Right hindlimb (tissue), 1 donor: ENCODE measurements at places on chromosomes 13 and 19.

GRCh38 chr19:35299523-35300338 is 7.8 kb downstream of the MAG start:
- no peak for DNase-seq

DNA sequence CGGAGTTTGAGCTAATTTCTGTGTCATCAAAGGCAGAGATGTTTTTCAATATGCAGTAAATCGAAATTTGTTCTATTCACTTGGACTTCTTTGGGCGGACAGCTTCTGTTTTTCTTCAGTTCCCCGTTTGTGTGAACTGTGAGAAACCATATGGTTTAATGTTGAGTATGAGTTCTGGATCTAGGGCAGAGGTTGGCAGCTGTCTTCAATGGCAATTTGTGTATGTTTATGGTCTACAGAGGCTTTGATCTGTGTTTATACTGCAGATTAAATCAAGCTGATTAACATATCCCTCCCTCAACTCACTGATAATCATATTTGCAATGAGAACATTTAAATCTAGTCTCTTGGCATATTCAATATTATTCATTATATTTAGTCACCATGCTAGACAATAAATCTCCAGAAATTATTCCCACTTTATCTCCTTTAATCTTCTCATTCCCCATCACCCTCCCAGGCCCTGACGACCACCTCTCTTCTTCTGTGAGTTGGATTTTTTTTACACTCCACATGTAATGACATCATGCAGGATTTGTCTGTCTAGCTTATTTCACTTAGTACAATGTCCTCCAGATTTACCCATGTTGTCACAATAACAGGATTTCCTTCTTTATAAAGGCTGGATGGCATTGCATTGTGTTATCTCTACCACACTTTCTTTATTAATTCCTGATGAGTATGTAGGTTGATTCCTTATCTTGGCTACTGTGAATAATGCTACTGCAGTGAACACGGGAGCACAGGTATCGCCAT is 9.0 kb downstream of the ZNF331 start:
- DNase-seq, result no peak

DNA sequence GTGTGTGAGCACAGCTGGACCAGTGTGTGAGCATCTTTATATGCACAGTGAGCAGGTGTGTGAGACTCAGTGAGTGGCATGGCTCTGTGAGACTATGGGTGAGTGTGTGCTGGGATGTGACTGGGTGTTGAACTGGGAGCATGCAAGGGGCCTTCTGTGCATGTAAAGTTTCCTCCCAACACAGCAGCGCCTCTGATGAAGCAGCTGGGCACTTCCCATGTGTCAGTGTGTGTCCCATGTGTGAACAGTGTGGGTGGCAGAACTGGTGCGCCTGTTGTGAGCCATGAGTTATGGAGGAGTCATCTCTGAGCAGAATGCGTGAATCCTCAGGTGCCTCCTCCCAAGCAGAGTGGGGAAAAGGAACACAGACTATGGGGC is 24.1 kb downstream of the LGALS16 start:
- no peak for DNase-seq

- no peak for DNase-seq
Observed at GRCh38 chr19:30280018-30280417, 92.2 kb upstream of the ZNF536 start.

DNA sequence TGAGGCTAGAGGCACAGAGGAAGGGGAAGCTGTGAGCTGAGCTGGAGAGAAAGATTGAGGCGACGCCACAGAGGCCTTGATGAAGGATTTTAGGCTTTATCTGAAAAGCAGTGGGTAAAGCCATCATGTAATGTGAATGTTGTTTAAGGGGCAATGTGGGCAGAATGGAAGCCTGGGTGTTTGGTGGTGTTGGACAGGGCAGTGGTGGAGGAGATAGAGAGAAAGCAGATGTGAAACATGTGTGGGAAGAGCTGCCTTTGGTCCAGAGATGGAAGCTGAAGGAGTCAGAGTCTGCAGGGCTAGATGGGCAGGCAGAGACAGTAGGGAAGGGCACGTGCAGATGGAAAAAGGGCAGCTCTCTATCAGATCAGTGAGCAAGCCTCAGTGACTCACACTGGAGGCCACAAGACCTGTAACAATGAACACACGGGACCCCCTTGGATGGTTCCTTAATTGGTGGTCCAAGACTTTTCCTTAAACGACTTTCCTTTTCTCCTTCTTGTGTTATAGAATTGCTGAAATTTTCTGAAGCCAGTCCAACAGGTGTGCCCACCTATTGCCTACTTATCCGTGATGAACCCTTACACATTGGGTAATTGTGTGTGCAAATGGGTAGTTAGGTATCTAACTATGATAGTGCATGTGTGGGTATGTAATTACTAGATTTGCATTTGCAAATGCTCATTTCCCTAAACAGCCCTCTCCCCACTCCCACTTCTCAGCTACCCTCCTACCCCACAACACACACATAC is 21.7 kb downstream of the ZNF536 start:
- no peak for DNase-seq

DNA sequence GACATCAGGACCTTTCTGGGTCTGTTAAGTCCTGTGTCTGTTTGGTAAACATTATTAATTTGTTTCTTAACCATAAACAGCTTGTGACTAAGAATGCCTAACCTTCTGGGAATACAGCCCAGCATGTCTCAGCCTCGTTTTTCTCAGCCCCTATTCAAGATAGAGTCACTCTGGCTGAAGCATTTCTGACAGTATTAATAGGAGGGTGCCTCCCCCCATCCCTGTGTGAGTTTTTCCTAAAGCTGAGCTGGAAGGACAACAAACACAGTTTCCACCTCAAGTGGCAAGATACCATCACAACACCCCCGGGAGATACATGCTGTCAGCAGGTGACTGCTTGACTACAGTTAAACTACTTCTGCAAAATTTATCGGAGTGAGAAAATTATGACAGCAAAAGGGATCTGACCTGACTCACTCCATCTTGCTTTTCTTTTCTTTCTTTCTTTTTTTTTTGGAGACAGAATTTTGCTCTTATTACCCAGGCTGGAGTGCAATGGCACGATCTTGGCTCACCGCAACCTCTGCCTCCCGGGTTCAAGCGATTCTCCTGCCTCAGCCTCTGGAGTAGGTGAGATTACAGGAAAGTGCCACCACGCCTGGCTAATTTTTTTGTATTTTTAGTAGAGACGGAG is 59.3 kb upstream of the ABCC4 start:
- no peak for DNase-seq

GRCh38 chr13:74835579-74835978 is 646.4 kb downstream of the TBC1D4 start:
- DNase-seq, result no peak

GRCh38 chr19:42246143-42246921 is 3.9 kb upstream of the GSK3A start:
- DNase-seq, result peak; percentile 81

- no peak for DNase-seq
Observed at GRCh38 chr19:47991191-47991808, 670 bp downstream of the BSPH1 start.

GRCh38 chr13:101394605-101395004 is 21.7 kb downstream of the NALCN start:
- DNase-seq, result no peak

DNA sequence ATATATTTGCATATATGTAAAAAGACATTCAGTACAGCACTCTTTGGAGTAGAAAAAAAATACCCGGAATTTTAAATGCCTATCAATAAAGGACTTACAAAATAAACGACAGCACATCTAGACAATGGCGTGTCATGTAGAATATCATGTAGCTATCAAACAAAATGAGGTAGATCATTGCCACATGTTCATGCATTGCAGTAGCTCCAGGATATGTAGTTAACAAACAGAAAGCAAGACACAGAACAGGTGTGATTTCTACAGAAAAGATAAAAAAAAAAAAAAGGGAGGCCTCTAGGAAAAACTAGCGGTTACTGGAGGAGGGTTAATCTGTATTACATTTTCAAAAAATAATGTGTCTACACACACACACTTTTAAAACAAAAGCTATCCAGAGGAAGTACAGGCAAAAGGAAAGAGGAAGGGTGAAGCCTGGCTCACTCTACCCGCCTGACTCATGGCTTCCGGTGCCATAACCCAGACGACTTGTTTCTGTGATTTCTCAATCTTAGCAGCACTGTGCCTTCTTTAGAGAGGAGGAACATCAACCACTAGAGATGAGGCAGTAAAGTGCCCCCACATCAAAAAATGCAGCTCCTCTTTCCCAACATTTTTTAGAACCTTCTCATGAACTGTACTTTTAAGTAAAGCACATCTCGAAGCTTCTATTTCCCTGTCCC is 6.9 kb downstream of the KCTD12 start:
- peak; percentile 47 for DNase-seq

DNA sequence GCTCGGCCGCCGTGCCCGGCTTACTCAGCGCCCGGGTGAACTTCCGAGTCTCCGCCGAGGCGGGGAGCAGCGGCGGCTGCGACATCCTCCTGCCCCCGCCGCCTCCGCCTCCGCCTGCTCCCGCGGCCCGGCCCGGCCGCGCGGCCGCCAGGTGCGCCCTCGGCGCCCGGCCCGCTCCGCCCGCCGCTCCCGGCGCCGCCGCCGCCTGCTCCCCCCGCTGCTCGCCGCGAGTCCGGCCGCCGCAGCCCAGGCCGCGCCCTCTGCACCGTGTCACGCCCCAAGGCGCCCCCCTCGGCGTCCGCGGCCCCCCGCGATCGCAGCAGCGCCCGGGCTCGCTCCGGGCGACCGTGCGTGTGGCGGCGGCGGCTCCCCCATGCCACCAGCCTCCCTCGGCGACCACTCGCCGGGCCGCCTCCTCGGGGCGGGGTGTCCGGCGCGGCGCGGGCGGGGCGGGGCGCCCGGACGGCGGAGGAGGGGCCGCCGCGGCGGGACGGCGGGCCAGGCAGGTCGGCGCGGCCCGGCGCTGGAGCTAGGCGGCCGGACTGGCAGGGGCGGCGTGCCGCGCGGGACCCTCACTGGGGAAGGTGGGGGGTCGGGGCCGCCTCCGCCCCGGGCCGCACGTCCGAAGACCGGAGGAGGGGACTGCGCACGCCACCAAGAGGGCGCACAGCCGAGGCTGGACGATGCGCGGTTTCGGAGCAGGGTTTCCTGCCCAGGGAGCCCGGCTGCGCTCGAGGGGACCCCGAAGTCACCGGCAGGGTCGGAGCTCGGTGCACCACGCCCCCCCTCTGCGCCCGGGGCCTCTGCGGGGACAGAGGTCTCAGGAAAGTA is 108.6 kb upstream of the DOCK9 start:
- DNase-seq, result peak; percentile 45

DNA sequence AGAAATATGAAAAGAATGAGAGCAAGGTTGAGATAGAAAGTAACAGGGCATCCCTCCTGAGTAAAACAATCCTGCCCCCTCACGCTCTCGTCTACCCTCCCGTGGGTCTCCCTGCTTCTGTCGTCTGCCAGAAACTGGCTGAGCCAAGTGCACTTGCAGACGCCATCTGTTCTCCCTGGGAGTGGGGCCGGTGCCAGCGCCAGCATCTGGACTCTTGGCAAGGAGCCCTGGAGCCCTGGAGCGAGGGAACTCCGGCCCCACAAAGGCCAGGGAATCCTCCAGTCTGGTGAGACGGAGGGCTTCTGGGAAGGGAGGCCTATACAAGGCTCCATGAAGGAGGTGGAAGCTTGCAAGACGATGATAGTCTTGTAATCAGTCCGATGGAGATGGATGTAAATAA is 2.3 kb upstream of the TMEM91 start:
- DNase-seq, result peak; percentile 89

GRCh38 chr19:49887037-49887664 is 9.5 kb downstream of the IL4I1 start:
- no peak for DNase-seq

GRCh38 chr19:4712771-4713170 is 10.9 kb downstream of the DPP9 start:
- DNase-seq, result no peak

DNA sequence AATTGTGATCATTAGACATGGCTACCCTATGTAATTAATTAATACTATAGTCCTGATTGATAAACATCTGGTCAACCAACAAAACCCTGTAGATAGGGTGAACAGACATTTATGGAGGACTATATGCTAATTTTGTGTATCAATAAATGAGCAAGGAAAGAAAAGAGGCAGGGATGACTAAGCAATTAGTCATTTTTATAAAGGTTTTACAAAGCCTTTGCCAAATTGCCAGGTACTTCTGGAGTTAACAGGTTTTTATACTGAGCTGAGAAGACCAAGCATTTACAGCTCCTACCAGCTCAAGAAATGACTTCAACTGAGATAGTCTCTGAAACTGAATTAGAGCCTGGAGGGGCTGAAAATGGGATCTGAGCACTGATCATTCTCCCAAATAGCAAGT is 186.8 kb upstream of the PRR20A start:
- DNase-seq, result no peak

- no peak for DNase-seq
Observed at GRCh38 chr13:98096059-98096458, 46.8 kb upstream of the FARP1 start.

- no peak for DNase-seq
Observed at GRCh38 chr13:38628554-38628953, 58.3 kb upstream of the FREM2 start.

GRCh38 chr13:91922969-91923592 is 524.7 kb downstream of the GPC5 start:
- DNase-seq, result no peak

DNA sequence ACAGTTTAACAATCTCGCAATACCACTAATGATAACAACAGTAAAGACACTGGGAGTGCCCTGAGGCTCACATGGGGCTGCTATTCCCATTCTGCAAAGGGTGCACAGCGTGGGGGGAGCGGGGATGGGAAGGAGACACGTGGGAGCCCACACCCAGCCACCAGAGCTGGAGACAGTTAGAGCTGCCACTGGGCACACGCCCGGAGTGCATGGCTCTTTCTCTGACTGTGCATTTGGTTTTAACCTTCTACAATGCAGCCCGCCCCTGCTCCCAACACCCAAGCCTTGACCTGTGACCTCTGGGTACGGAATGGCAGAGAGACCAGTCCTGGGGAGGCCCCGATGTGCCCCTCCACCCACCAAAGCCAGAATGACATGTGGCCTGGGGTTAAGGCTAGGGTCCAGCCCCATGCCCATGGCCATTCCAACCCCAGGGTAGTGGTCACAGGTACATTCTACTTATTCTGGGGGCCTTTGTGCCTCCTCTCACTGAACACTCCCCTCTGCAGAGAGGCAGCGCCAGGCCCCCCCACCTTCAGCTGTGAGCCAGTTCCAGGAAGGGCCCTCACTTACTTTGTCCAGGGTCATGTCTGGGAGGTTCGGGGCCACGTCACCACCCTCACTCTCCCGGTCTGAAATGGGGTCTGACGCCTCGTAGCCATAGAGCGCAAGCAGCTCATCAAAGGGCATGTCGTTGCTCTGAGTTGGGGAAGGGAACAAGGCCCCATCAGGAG is 17.1 kb downstream of the MIER2 start:
- no peak for DNase-seq

GRCh38 chr13:73601708-73602107 is 532.5 kb downstream of the KLF12 start:
- no peak for DNase-seq

GRCh38 chr13:59497621-59498247 is 666.0 kb downstream of the DIAPH3 start:
- no peak for DNase-seq

DNA sequence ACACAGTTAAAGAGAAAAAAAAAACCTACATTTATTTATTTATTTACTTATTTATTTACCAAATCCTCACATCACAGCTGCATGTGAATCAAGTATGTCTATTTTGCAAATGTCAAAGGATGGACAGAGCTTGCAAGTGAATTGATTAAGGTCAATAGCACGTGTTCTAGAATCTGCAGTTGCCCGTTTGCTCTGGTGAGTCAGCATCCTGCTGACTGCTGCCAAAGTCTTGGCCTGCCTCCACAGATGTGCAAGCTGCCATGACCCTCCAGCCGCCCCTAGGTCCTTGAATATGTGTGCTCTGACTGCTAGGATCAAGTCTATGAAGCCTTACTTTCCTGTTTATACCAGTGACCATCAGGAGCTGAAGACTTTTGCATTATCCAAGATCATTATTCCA is 320.6 kb downstream of the GPC5 start:
- no peak for DNase-seq
